ENCODE measurements at places on chromosomes 1 and 21. TPM values are rescaled to one million over a fixed set of nuclear protein-coding genes. Genes with fewer than 3 reads are reported as not detected.

- no peak for DNase-seq
Observed at GRCh38 chr1:206727981-206728696, 42.4 kb upstream of the IL19 start.

DNA sequence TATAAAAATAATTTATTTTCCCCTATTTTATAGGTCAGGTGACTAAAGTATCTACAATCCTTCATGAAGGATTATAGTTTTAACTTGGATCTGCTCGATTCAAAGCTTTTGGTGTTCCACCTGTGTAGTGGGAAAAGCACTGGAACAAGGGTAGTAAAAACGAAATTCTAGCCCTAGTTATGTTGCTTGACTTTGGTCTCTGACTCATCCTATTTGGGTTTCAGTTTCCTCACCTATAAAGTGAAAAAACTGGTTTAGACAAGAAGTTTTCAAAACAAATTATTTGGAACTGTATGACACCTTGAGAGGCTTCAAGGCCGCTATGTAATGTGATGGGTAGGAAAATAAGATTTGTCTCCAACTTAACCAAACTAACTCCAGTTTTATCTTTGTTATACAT, 505.2 kb upstream of the ZRANB2 start:
- DNase-seq, result no peak

GRCh38 chr1:193104907-193105820, at the start of gene GLRX2:
TSS of gene GLRX2 (minus strand) at chr1:193105414. CDS start at chr1:193105382, 32 bp downstream.
- peak; percentile 91 for DNase-seq

DNA sequence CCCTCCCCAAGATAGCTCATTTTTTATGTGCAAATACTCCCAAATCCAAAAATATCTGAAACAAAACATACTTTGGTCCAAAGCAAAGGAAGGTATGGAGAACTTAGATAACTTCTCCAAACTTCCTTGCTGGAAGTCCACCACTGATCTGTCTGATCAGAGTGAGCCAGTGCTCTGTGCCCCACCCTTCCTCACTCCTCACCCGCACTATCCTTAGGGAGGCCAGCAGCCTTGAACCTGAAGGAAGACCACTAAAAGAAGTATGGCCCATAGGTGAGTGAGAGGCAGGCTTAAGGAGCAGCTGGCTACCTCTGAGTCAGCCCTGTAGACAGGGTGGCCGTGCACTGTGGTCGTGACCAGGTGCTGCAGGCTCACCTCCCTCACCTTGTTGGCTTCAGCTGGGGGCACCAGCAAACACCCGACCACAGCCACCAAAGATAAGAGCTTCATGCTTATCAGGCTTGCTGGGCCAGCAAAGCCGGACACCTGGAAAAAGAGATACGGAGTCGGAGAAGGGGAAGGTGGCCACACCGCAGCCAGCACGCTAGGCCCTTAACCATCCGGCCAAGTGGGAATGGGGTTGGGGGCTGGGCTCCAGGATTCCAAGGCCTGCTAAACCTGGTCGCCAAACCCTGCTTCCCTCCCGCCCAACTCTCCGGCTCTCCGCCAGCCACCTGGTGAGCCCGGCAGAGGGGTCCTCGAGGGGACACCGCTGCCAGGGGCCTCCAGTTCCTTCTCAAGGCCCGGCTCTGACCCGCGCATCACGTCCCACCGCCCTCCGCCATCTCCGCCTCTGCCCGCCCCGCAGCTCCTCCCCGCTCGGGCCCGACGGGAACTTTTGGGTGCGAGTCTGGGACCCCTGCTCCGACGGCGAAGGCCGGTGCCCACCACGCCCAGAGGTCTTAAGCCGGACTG, 543 bp downstream of the TMEM9 start:
- DNase-seq, result no peak

GRCh38 chr1:91120421-91120820, 98.6 kb upstream of the ZNF644 start:
- DNase-seq, result no peak

DNA sequence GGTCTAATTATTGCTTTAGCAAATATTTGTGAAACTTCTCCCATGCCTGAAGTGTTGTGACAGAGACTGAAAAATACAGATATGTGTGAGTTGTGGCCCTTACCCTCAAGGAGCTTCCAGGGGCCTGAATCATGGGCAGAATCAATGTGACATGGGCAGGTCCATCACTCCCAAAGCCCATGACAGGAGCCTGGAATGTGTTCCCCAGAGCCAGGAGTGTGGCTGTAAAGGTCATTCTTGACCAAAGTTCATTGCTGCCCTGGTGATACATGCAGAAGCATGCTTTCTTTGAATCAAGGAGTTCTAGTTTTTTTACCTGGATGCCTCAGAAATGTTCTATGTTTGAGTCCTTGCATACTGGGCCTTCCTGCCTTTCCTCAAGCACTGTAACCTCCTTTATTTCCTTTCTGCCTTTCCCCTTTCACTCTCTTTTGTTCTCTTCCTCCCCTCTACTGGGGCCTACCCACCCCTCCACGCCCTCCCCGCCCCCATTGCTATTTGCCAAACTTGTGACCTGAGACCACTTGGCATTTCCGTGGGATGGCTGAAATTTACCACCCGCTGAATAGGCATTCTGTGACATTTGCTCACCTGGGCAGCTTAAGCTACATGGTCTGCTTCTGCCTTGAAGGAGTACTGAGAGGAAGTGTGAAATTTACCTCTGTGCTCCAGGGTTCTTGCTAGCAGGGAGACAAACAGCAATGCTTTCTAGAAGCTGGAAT, 19.7 kb downstream of the PBX1 start:
- DNase-seq, result no peak

Gene S1PR1
- polyA plus RNA-seq, result 37.0 TPM

Gene ZBTB8A
- polyA plus RNA-seq, result 2.6 TPM
